LHCN-M2 (cell line): ENCODE measurements at places on chromosomes 11 and 22. TPM values are rescaled to one million over a fixed set of nuclear protein-coding genes. Genes with fewer than 3 reads are reported as not detected.

DNA sequence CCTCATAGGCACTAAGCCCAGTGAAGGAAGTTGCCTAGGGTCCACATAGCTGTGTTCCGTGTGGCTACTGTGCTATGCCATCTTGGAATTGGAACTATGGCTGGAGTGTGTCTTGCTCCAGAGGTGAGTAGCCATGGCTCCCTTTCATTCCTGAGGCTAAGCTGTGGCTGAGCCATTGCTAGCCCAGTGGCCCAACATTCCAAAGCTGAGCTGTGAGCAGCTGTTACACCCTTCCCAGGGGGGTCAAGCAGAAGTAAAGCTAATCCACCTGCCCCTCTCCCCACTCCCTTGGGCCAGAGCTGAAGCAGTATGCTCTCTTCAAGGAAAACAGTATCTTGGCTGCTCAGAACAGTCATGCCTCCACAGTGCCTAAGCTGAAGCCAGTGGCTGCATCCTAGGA, 51.1 kb downstream of the USP35 start:
- DNase-seq = peak; percentile 70

DNA sequence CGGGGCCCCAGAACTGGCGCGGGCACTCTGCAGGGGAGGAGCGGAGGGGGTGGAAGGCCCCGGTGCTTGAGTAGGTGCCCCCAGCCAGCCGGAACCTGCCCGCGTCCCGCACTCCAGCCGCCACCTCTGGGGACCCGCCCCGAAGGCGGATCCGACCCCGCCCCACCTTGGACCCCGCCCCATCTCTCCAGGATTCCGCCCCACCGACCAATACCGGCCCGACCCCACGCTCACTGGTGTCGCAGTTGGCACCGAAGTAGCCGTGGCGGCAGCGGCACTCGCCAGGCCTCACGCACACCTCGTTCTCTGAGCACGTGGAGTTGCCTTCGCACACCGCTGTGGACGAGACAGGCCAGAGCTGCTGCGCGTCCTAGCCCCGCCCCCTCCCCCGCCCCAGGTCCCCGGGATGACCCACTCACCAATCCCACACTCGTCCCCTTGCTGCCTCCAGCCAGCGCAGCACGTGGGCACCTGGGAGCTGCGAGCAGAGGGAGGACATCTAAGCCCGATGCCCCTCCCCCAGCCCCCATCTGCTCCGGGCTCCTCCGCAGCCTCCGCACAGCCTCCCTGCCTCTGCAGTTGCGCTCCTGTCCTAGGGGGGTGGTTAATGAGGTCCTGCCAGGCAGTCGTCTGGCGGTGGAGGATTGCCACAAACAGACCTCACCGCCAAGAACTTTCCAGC, 6.0 kb downstream of the SCARF2 start:
- DNase-seq = no peak

- no peak for DNase-seq
These were observed 12.5 kb upstream of the SYT12 start for GRCh38 chr11:67010296-67010905.

DNA sequence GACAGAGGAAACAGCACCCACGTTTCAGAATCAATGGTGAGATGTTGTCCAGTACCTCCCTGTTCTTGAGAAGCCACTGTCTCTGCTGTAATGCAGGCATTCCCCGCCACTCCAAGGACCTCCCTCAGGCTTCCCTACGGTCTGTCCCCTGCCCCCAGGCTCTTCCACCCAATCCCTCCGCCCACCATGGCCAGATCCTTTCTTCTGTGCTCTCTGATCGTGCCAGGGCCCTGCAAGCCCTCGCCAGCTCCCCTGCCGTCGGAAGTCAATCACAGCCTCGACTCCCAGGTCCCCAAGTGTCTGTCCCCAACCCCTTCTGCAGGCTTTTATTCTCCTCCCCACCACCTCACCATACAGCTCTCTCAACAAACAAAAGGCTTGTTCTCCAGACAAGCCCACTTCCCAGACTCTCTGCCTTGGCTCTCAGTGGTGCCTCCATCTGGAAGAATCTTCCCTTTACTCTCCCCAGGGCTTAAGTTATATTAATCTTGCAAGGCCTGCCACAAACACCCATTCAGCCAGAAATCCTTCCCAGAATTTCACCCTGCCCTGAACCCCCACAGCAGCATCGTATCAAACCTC, 13.7 kb downstream of the SCN4B start:
- no peak for DNase-seq

GRCh38 chr11:29449281-29450074, 567.4 kb downstream of the KCNA4 start:
- DNase-seq = peak; percentile 53

DNA sequence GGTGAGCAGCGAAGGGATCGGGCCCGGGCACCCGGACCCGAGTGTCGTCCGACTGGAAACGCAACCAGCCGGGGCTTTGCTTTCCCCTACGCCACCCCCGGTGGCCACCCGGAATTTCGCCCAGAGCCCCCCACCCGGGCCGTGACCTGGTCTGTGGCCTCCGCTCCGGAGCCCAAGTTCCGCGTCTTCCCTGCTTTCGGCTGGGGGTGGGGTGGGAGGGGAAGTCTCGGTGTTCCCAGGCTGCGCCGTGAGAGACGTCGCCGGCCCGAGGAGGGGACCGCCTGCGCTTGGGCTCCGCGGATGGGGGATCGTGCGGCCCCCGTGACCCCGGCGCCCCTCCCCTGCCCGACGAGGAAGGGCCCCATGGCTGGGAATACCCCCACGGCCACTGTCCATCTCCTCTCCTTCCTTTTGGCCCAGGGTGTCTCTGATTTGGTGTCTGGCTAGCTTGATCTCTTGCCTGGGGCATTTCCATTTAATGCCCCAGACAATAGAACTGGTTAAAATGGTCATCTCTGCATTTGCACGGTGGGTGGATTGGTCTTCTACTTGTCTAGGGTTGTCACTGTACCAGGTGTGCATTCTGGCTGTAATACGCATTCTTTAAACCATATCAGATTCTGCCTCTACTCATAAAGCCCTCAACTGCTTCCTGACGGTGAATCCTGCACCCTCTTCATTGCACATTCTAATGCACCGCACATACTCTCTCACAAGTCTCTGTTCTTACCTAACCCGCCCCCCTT, 789 bp downstream of the SIK2 start:
- DNase-seq = peak; percentile 23

DNA sequence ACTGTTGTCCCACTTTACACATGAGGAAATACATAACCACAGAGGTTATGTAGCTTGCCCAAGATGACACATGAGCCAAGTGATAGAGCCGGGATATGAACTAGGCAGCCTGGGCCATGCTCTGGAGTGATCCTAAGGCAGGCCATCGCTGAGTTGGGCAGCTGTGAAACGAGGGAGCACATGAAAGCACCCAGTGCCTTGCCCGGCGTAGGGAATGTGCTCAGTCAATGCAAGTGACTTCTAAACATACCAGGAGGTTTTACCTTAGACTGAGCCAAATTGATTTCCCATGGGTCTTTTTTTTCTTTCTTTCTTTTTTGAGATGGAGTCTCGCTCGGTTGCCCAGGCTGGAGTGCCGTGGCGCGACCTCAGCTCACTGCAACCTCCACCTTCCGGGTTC, 10.5 kb downstream of the GRIK4 start:
- no peak for DNase-seq

GRCh38 chr11:55572548-55572947, 620 bp downstream of the OR4C16 start:
- DNase-seq = no peak

GRCh38 chr11:117313091-117313490, 3.0 kb downstream of the BACE1 start:
- no peak for DNase-seq

DNA sequence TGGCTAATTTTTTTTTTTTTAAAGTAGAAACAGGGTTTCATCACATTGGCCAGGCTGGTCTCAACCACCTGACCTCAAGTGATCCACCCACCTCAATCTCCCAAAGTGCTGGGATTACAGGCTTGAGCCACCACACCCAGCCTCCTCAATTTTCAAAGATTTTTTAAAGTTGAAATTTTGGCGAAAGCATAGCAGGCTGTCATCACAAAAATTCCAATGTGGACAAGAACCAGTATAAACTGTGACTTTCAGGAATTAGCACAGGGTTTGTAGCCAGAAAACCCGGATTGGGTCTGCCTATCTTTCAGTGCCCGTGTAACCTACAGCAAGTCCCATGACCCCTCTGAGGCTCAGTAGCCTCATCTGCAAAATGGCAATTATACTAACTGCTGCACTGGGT, 80.2 kb downstream of the SGSM3 start:
- DNase-seq = no peak

GRCh38 chr22:50701076-50701419, 28.4 kb downstream of the SHANK3 start:
- DNase-seq = no peak

- DNase-seq = no peak
These were observed 1178.3 kb downstream of the LRRC4C start for GRCh38 chr11:40281052-40281580.

- DNase-seq = no peak
These were observed 56.6 kb downstream of the FAM83F start for GRCh38 chr22:40051322-40051721.

DNA sequence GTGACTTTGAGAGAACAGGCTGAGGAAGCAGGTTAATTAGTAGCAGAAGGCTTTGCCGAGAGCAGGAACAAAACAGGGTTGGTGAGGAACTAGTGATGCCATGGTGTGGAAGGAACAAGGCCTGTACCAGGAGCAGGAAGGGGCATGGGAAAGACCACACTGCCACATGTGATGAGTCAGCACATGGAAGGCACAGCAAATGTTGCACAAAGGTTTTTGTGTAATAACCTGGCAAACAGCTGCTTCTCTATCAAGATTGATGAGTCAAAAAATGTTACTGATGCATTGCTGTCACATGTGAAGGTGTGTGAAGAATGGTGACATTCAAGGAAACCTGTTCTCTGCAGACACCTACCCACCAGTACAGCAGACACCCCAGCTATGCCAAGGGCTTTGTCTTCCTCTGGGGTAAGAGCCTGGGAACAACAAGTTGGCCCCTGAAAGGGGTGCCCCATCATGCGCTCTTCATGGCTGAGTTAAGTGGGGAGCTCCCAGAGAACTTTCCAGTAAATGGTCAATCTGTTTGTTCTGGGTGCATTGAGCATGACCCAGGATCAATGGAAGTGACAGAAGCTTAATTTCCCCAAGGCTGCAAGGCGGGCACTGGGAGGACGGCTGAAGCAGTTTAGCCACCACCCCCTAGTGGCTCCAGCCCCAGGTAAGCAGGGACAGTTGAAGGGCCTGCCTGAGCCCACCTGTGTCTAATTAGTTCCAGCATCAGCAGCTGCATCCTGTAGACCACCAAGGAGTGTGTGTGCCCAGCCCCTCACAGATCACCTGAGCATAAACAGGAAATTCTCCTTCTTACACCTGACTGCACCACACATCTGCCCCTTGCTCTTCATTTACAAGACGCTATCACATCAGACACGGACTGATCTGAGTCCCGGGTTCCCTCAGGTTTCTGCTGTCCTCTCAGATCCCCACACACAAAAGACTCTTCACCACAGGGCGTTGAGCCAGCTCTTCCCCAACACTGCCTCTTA, 47.6 kb downstream of the GGTLC2 start:
- peak; percentile 59 for DNase-seq

CCDC116 gene
- 0.06 and 0.26 TPM in 2 replicates for total RNA-seq

SMTNL1 gene
- total RNA-seq = not detected in 2 replicates

HEPHL1 gene
- total RNA-seq = not detected in 2 replicates

H19 gene
- total RNA-seq = 4,327 and 6,113 TPM in 2 replicates

GGTLC3 gene
- not detected in 2 replicates for total RNA-seq

CHADL gene
- total RNA-seq = 0.19 and 2.4 TPM in 2 replicates

GGTLC2 gene
- not detected in 2 replicates for total RNA-seq

KRTAP5-11 gene
- total RNA-seq = not detected in 2 replicates

ACRV1 gene
- total RNA-seq = not detected in 2 replicates

DBX1 gene
- not detected in 2 replicates for total RNA-seq

NLRP14 gene
- total RNA-seq = not detected in 2 replicates

RAG2 gene
- total RNA-seq = not detected in 2 replicates
